ENCODE measurements at places on chromosomes 11 and 22.

GRCh38 chr11:26344647-26345046 lies 12.7 kb downstream of the ANO3 start:
- no peak for DNase-seq

GRCh38 chr22:28736301-28737155 lies 5.1 kb downstream of the CHEK2 start:
- DNase-seq = no peak

- no peak for DNase-seq
Observed at GRCh38 chr11:91209751-91210150, 986.9 kb upstream of the CHORDC1 start.

GRCh38 chr11:106551744-106552673 lies 466.3 kb downstream of the GUCY1A2 start:
- DNase-seq = no peak

- no peak for DNase-seq
Observed at GRCh38 chr11:47052165-47052564, 115.6 kb downstream of the CSTPP1 start.

GRCh38 chr11:125433454-125434121 lies 62.5 kb downstream of the FEZ1 start:
- DNase-seq = no peak

GRCh38 chr22:41009222-41009948 lies 58.2 kb downstream of the RBX1 start:
- DNase-seq = no peak

DNA sequence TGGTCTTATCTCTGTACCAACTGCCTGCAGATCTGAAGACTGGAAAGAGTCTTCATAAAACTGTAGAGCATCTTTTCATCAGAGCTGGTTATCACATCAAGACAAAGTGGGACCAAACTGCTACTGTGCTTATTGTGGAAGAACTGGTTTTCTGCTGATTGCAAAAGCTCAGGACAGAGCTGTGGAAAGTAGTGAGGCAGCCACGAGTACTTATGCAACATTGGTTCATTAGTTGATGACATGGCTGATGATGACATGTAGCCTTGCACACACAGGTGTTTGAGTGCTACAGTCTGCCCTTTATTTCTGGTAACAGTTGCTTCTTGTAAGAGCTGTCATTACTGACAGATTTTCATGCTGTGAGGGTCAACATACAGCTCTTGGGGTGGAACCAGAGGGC lies 185.4 kb upstream of the GUCY1A2 start:
- no peak for DNase-seq

DNA sequence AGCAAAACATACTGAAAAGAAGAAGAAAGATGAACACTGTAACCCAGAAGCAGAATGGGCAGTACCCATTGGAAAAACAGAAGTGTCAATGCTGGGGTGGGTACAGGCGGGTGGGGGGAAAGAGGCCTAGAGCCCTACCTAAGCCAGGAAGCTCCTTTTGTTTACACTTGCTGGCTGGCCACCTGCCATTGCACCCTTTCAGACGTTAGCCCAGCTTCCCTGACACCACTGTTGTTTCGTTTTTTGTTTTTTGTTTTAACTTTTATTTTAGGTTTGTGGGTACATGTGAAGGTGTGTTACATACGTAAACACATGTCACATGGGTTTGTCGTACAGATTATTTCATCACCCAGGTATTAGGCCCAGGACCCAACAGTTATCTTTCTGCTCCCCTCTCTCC lies 55.4 kb downstream of the PLEKHA7 start:
- DNase-seq = no peak

- no peak for DNase-seq
Observed at GRCh38 chr22:48795664-48796063, 1032.0 kb downstream of the BRD1 start.

GRCh38 chr11:57584341-57584740 lies 13.1 kb upstream of the SERPING1 start:
- DNase-seq = no peak

GRCh38 chr11:113243696-113244095 lies 70.7 kb upstream of the TTC12 start:
- no peak for DNase-seq

DNA sequence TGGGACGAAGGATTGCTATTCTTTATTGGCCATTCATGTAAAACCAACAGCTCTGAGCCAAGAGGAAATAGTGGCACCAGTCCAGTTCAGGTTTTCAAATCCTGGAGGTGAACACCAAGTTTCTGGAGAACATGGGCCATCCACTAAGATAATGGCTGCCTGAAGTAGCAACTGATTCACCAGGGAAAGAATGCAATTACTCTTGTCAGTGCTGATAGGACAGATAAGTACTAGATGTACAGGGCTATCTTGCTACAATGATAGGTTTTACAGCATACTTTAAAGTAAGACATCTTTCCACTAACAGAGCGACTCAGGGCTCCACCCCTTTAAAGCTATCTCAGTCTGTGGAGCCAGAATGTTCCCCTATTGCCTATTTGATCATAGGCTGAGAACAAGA lies 36.8 kb upstream of the APOA1 start:
- no peak for DNase-seq

- DNase-seq = no peak
Observed at GRCh38 chr22:31486951-31487350, 2.7 kb downstream of the EIF4ENIF1 start.

DNA sequence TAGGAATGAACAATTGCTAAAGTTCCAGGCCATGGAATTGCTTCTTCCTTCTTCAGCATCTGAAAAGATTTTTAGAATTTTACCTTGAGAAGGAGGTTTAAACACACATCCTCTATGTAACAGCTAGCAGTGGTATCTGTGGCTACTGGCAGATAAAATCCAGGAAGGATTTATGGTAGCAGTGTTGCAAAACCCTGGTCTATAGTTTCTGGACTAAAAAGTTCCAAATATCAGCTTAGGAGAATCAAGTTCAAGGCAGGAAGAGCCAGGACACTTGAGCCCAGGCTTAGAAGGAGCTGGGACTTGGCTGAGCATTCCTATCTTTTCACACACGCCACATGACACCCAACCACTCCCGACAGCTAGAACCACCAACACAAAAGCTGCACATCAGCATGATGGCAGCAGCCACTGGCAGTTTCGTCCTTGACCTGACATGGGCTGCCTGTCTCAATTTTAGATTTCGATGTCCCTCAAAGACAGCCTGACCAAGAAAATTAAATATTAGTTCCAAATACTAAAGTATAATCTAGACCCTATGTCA lies 14.1 kb downstream of the LARGE2 start:
- DNase-seq = no peak

DNA sequence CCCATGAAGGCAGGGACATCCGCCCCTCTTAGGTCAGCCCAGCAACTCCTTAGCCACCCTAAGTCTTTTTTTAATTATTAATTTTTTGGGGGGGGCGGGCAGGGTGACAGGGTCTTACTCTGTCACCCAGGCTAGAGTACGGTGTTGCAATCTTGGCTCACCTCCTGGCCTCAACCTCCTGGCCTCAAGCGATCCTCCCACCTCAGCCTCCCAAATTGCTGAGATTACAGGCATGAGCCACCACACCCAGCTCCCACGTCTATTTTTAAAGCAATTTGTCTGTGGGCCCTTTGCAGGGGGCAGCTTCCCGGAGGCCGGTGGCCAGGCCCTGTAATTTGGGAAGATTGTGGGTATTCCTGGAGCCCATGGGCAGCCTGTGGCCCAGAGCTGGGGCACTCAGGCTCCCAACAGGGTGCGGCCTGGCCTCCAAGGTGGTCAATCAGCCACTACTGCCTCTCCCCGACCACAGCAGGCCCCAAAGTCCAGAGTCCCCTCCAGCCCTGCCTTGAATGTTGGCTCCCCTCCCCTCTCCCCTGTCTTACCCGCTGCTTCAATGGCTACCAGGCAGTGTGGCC lies 27.2 kb downstream of the CREB3L1 start:
- DNase-seq = no peak

- DNase-seq = no peak
Observed at GRCh38 chr11:78876676-78877075, 302.0 kb upstream of the NARS2 start.

DNA sequence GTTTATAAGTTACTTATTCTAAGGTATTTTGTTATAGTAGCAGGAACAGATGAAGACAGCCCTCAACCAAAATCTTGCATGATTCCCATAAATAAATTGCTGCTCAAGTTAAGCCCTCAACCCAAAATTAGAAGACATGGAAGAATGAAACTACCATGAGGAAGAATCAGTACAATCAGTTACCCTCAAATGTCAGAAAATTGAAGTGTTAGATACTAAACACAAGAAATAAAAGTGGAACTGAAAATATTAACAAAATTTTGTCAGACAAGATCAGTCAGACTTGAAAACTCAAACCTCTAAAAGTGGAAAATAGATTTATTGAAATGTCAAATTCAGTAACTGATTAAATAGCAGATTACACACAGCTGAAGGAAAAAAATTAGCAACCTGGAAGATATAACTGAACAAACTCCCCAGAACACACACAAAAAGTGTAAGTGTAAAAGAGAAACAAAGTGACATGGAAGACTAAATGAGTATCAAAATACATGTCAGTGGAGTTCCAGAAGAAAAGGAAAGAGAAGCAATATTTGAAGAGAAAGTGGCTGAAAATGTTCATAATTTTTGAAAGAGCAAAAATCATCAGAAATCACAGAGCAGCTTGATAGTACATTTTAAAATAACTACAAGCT lies 49.5 kb upstream of the GNAZ start:
- DNase-seq = no peak

DNA sequence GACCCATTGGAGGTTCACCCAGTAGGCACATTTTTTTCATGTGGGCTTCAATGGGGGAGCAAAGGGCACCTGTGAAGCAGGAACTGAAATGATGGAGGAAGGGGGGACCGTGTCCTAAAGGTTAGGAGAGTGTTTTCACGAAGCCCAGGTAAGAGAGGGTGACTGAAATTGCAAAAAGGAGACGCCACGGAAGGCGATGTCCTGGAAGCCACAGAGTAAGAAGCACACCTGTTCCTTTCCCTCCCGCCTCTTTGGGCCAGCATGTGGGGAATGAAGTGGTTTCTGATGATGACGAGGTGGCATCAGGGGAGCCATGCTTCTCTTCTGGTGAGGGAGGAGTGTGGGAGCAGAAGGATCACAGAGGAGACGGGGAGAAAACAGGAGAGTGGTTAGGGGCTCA lies 37.0 kb upstream of the MICAL2 start:
- no peak for DNase-seq
